ENCODE measurements at places on chromosomes 1 and 21. TPM values are rescaled to one million over a fixed set of nuclear protein-coding genes. Genes with fewer than 3 reads are reported as not detected.

DNA sequence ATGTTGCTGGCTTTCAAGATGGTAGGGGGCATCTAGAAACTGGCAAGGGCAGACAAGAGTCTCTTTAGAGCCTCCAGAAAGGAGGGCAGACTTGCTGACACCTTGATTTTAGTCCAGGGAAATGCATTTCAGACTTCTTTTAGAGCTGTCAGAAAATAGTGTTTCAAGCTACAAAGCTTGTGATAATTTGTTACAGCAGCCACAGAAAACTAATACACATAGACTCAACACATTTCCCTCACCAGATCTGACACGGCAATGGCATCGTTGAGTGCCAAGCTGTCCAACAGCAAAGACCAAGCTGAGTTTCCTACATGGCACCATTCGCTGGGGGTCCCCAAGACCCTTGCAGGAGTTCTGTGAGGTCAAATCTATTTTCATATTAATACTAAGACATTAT is 62.0 kb downstream of the SLC9A1 start:
- DNase-seq, result no peak
- no peaks in the 10 kb centered on the region for H3K4me1 ChIP-seq
- no peak overlapping the region for H3K4me3 ChIP-seq
- no peak overlapping the region for H3K27ac ChIP-seq

DNA sequence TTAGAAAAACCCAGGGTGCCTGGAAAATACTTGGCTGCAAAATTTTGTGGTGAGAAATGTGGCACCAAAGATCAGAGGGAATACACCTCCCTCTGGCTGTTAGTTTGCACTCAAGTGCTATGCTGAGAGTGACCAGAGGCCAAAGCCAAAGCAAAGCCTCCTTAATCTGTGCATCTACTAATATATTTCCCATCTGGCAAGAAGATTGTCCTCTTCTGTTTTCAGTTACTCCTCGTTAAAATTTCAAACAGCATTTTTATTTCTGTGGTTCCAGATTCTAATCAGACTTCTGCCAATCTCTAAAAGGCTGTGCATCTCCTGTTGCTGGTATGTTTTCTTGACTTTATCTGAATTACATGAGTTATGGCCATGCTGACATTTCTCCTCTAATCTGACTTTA is 327.4 kb downstream of the TBX15 start:
- H3K27ac ChIP-seq, result no peak overlapping the region
- no peaks in the 10 kb centered on the region for H3K27me3 ChIP-seq
- H3K4me1 ChIP-seq, result no peaks in the 10 kb centered on the region

LRRC38 gene
- 0.79 TPM for total RNA-seq

SPRR2F gene
- not detected for total RNA-seq
